ENCODE measurements at places on chromosomes 5 and 9.
A peak's percentile ranks its signal among the peaks of the same experiment; 100 is the strongest.

DNA sequence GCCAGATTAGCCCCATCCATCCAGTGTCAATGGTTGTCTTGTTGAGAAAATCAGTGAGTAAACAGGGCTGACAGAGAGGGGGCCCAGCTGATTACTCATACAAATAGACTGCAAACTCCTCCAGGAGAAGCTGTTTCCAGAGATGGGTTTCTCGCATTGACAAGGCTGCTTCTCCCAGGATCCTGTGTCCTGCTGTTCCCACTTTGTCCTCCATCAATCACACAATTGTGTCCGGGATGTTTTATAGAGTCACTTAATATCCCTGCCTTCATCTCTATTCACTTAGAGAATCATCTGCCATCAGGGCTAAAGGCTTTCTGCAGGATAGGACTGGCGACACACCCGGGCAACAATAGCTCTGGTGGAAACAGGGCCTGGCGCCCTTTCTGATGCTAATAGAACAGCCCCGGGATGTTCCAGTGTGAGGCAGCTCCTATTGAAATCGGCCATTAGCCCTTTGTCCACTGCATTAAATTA, 71.7 kb upstream of the TBCA start:
- no peak for DNase-seq

- DNase-seq: no peak
These were observed 55.2 kb downstream of the PSMB7 start for GRCh38 chr9:124359855-124360678.

GRCh38 chr9:130535818-130536521, 43.4 kb upstream of the FUBP3 start:
- DNase-seq: no peak

DNA sequence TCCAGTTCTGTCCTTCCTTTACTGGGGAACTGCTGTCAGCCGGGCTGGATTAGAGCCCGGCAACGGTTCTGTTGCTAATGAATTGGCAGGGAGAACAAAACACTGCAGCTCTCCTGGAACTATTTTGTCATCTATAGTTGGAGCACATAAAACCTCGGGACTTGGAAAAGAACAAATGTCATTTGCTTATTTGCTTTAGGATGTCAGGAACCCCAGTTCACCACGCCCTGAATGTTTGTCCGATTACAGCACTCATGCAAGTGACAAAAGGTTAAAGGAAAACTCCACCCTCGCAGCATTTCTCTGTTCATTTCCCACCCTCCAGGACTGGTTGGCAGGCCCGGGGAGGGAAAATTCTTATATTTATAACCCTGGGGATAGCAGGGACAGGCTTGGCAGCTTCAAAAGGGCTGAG, 66.4 kb upstream of the PLPP1 start:
- no peak for DNase-seq

GRCh38 chr9:92001244-92001643, 51.2 kb upstream of the ROR2 start:
- no peak for DNase-seq

GRCh38 chr5:61788548-61788947, 456.5 kb downstream of the ZSWIM6 start:
- no peak for DNase-seq

DNA sequence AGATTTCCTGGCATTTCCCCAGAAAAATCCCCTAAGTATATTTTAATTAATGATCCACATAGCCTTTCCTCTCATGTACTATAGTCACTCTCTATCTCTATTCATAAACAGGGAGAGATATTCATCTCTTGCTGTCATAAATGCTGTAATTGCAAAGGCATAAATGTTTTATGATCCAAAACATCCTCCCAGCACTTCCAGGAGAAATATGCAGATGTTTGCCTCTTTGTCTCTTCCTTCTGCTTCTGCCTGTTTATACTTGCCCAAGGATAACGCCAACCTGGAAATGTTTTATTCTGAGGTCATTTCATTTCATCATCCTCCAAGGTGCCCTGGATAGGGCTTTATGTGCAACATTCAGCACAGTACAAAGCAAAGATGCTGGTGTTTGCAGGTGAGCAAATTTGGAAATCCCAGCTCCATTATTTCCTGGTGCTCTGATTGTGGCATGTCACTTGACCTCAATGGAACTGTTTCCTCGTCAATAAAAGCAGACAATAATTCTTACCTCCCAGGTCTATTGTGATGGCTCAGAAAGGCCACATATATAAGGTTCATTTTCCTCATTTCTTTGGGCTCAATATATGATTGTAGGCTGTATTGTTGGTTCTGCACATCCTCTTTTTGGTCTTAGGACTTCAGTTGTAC, 6.9 kb downstream of the TNFSF15 start:
- no peak for DNase-seq

GRCh38 chr9:134335061-134335460, 8.8 kb downstream of the RXRA start:
- DNase-seq: no peak

- DNase-seq: no peak
These were observed 80.0 kb upstream of the COL5A1 start for GRCh38 chr9:134561427-134562145.

DNA sequence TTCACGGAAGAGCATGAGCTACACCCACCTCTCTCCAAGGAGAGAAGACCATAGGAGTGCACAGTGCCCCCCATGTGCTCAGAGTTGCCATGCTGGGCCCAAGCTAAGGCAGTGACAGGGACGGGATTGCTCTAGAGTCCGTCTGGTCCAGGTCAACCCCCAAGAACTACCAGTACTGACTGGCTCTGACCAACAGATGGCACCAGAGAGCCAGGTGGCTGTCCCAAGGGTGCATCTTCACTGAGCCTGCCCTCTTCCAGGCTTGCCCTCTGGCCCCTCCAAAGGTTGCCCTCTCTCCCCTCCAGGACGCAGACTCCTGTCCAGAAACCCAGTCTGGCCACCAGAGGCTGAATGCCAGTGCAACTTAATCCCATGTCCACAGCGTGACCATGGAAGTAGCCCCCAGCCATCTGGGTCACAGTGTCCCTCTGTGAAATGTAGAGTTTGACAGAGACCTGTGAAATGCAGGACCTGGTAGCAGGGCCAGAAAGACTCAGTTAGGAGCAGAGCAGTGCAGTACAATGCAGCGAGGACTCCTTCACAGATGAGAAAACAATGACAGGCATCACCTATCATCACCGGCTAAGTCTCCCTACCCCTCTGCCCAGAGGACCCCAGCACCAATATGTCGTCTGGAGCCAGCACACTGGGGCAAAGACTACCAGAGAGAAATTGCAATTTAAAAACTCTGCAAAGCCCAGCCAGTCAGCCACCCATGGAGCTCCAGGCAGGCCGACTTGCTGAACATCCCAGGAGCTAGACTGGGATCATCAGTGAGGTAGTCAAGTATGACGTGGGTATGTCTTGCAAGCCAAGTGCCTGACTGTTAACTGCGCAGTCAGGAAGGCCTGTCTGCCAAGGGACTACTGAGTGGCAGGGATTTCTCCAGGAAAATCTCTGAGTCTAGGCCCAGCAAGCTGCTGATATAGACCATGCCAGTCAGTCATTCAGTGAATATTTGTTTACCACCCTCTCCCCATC, 7.7 kb upstream of the SKP1 start:
- peak; percentile 48 for DNase-seq

DNA sequence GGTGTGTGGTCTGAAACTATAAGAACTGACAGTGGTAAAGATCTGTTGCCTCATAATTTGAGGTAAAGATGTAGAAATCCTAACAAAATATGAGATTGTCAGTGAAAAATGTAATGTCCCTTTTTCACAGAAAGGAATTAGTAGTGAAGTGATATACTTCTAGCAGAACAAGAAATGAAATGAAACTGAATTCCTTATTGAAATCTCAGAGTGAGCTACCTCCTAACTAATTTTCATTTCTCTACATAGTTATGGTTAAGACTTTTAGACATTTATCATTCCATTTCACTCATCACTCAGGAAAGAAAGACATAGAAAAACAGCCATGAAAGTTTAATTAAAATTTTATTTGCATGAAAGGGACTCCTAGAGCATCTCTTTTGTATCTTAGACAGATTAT, 48.7 kb downstream of the TMEM174 start:
- no peak for DNase-seq

GRCh38 chr5:179251276-179251969, 93.8 kb downstream of the ADAMTS2 start:
- DNase-seq: no peak

GRCh38 chr9:24451346-24451745, 94.4 kb downstream of the IZUMO3 start:
- DNase-seq: no peak

DNA sequence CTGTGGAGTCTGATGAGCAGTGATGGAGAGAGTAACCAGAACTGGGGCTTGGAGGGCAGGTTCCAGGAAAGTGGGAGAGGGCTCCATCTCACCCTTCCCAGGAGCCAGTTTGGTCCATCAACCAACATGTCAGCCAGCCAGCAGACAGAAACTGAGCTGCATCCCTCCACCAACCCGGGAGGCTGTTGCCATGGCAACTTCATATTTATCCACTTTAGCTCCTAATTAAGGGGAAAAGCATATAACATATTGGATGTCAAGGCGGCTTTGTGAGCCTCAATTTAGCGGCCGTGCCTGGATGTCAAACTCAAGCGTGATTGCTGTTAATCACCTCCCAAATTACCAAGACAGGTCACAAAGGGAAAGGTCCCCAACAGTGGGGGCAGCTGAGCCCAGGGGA, 81.5 kb upstream of the ARAP3 start:
- DNase-seq: no peak

- no peak for DNase-seq
These were observed 48.2 kb downstream of the SLC1A3 start for GRCh38 chr5:36654564-36654963.

DNA sequence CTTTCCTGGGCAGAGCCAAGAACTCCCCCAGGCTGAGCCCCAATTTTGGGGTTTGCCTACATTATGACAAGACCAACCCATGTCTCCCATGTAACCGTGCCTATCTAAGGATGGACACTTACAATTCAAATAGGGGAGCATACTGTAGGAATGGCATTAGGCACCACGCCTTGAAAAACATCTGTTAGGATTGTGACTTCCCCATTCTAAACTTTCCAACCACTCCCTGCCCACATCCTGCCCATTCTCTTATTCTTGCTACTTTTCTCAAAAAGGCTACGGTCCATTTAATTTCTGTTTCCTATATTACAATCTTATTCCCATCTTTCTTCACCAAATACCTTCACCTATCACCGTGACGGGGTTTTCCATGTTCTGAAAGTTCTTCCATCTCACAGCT, 99.2 kb downstream of the LPAR1 start:
- no peak for DNase-seq

GRCh38 chr5:115366223-115366622, 69.8 kb upstream of the CCDC112 start:
- no peak for DNase-seq

DNA sequence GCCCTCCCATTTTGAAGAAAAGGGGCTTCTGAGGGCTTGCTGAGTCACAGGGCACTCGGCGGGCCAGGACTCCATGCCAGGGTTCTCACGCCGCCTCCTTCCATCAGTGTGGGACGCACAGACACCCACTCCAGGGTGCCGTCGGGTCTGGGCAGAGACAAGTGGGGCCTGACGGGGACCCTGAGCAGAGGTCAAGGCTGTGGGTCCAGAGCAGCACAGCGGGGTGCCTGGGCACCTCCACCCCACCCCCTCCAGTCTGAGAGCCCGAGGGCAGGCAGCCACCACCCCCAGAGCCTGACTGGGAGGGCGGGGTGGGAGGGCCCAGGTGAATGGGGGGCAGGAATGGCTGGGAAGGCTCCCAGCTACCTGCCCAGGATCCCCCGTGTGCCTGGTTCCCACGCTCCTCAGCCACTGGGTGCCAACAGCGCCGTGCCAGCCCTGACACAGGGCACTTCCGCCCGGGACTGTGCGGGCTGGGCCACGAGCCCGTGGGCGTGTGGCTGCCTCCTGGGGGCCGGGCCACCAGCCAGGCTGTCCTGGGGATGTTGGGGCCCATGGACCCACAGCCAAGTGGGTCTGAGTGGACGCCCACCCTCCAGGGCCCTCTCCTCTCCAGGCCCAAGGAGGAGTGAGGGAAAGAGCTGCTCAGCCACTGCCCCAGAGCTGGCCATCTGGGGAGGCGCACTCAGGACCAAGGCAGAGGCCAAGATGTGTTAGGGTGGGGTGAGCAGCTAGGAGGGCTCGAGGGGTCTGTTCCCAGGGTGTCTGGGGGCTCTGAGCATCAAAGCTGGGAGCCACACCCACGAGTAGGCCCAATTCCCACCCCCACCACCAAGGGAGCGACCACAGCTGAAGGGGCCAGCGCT, 10.1 kb upstream of the NRARP start:
- DNase-seq: no peak

DNA sequence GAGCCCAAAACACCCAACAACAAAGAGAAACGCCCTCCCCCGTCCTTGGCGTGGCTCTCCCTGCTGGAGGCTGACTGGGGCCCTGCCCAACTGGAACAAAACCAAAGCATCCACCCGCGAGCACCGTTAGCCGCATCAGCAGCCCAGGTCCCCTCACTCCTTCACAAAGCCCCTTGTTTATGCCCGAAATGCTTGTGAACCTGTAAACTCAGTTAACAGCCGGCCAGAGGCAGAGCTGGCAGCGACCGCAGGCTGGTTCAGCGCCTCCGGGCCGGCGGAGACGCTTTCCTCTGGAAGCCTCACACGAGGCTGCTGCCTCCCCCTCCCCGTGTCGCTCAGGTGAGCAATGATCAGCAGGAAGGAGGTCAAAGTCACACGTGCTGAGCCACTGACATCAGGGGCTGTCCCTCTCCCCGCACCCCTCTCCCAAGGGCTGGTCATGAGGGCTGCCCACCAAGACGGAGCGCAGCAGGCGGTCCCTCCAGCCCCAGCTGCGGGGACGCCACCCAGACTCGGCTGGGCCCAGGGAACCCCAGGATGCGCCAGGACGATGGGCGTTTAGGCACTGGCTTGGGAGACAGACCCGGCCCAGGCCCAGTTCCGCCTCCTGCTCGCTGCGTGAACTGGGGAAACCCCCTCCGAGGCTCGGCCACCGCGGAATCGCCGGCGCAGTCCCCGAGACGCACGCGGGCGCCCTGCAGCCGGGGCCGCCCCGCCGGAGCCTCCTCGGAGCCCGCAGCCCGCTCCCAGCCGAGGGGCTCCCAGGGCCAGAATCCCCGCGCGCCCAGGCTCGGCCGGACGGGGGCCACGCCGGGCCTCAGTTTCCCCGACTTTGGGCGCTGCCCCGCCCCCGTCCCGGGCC, 563 bp downstream of the SNAPC4 start:
- DNase-seq: no peak

DNA sequence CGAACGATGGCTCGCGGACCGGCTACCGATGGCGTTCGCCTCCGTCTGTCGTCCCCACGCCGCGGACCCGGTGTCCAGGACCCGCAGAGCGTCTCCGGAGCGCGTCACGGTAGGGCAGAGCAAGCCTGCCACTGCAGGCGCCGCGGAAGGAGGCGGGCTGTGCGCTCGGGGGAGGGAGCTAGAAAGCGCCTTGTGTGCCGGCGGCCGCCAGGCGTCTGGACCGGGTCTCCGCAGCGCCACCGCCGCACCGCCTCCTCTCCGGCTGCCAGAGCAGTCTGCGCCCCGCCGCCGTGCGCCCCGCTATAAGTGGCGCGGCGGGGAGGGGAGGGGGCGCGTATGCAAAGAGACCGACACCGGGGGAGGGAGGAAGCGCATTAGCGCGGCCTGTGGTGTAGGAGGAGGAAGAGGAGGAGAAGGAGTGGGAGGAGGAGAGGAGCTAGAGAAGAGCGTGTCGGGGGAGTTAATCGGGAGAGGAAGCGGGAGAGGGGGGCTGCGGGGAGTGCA, at the start of gene ENC1:
ENC1 (minus strand) TSS at position 279 of the 504 bp plus-strand sequence. CDS start 4,243 bp downstream, outside the sequence.
- DNase-seq: peak; percentile 55

GRCh38 chr9:209143-209758, 5.4 kb upstream of the DOCK8 start:
- no peak for DNase-seq
